NCI-H2029 (cell line): ENCODE measurements at places on chromosomes 3 and 15.
A peak's percentile ranks its signal among the peaks of the same experiment; 100 is the strongest.

- no peak for DNase-seq
Observed at GRCh38 chr3:13140596-13140995, 67.4 kb upstream of the IQSEC1 start.

DNA sequence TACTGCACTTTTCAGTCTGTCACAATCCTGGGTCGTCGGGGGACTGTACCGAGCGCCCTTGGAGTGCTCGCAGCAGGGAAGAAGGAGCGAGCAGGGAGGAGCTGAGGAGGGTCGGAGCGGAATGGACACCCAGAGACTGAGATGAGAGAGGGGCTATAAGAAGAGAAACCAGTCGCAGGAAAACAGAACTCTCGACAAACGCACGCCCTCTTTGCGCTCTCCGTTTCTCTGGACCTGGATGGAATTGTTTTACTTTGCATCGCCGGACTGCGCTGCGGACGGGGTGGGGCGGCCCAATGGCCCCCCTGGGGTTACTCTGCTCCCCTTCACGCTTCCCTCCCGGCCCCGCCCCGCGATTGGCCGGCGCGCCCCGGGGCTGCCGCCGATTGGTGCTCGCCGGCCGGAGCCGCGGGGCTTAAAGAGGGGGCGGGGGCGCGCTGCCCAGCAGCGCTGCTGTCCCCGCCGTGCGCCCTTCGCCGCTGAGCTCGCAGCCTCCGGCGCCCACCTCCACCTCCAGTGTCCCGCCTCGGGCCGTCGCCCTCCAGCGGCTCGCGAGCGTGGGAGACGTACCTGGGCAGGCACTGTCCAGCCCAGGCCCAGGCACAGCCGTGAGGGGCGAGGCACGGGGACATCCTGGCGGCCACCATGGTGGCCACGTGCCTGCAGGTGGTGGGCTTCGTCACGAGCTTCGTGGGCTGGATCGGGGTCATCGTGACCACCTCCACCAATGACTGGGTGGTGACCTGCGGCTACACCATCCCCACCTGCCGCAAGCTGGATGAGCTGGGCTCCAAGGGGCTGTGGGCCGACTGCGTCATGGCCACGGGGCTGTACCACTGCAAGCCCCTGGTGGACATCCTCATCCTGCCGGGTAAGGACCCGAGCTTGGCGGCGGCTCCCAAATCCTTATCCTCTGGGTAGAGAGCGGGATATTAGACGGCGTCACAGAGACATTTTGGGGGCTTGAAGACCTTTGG lies at the start of gene CLDN11:
Gene CLDN11, plus strand, starts transcription at position 447 of the 977 bp plus-strand sequence. Its CDS starts 199 bp downstream, at position 646.
- DNase-seq: peak; percentile 4

DNA sequence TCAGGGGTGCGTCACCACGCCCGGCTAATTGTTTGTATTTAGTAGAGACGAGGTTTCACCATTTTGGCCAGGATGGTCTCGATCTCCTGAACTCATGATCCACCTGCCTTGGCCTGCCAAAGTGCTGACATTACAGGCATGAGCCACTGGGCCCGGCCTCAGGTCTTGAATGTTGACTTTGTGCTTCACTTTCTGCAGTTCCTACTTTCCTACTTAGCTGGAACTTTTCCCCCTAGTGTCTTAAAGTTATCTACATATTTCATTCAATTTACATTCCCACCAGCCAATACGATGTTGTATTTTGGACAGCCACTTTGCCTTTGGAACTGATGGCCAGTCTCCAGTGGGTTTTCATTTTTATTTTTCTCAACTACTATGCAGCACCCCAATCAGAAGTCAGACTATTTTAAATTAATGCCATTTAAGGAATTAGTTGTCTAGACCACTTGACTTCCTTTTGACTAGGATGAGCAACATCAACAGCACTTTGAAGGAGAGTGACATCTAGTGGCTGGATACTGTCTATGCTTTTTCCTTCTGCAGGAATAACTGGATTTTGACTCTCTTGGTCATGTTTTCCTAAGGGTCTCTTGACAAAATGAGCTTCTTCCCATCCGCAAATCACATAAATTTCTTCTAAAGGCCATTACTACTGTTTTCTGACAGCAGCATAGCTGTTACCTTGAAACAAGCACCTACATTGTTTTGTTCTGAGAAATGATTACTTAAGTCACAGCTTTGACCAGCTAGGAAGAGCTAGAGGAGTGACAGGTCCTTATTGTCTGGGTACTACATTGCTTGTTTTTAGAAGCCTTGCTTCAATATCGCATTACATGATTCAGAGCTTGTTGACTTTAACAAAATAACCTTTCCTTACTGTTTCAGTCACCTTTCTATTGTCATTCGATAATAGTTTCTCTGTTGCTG lies 140.2 kb downstream of the ITPR1 start:
- DNase-seq: peak; percentile 46

DNA sequence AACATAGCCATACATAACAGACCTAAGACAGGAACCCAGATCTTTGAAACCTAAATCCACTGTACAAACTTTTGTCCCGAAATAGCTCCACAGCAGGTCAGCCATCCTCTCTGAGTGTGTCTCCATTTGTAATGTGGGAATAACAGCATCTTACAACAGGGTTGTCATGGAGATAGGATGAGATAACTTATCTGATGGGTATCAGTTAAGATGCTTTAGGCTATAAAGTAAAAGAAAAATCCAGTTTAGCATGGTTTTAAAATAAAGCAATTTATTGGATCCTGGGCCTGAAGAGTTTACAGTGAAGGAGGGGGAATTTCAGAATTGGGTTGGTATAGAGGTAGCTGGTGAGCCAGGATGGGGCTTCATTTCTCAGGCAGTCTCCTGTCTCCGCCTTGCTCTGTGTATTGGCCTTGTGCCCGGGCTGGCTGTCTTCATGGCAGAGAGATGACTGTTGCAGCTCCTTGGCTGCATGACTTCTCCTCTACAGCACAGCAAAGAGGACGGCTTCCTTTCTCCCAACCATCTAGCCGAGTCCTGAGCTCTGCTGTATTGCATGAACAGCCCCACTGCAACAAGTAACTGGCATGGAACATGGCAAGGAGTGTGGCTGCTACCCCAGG lies 131.9 kb upstream of the PROK2 start:
- DNase-seq: no peak

GRCh38 chr3:157918402-157918801 lies 187.8 kb downstream of the SHOX2 start:
- DNase-seq: no peak

- DNase-seq: no peak
Observed at GRCh38 chr3:62665627-62666437, 209.4 kb downstream of the CADPS start.

DNA sequence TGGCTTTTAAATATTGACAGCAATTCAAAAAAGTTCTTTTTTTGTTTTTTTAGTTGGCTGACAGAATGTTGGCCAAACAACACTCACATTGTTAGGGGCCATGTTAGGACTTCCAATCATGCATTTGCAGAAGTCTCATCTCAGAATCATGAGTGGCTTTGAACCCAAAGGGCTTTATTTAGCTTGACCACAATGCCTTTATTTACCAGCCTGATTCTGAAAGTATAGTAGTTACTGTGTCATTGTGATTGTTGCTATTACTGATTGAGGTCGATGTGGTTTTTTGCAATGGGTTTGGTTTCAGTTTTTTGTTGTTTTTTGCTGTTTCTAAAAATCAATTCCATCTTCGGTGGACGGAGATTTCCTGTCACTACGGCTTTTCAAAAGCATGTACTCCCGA lies 7.2 kb downstream of the GLDN start:
- DNase-seq: no peak
